ENCODE measurements at places on chromosomes 6 and 20. TPM values are rescaled to one million over a fixed set of nuclear protein-coding genes. Genes with fewer than 3 reads are reported as not detected.

RGS17 gene
- 0.37 TPM for total RNA-seq

- DNase-seq, result peak; percentile 58
Observed at GRCh38 chr20:15045246-15045645, 707.8 kb upstream of the FLRT3 start.

DNA sequence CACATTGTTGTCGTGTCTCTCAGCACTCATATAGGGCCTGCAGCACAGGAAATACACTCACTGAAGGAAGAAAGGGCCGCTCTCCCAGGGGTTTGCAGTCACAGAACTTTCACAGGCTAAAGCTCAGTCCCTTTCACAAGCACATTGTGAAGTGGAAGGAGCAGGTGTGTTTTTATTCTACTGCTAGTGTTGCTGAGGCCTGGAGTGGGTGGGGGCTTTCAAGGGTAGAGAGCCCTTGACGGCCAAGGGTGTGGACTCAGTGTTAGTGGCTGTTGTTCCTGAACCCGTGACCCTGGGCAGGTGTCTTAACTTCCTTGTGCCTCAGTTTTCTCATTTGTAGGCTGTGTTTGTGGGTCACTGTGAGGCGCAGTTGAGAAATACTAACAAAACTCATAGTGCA is 66.2 kb upstream of the SLC22A1 start:
- DNase-seq, result no peak

DNA sequence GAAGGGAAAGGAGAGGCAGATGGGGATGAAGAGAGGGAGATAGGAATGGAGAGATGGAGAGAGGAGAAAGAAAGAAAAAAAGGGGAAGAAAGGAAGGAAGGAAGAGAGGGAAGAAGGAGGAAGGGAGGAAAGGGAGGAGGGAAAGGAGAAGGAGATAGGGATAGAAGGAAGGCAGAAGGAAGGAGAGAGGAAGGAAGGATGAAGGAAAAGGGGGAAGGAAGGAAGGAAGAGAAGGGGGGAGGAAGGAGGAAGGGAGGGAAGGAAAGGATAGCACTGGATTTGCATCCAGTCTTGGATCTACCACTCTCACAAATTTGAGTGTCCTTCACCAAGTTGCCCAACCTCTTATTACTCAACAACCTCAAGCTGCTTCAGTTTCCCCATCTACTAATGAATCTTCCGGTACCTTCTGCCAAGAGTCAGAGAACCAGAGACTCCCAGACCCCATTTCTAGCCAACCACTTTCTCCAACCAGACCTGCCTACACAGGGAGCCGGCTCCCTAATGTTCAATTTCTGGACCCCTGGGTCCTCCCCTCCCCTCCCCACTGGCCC is 79.7 kb upstream of the FOXP4 start:
- DNase-seq, result no peak

- no peak for DNase-seq
Observed at GRCh38 chr20:20293691-20294385, 74.1 kb upstream of the INSM1 start.

GRCh38 chr6:137497721-137498463 is 3.7 kb upstream of the OLIG3 start:
- no peak for DNase-seq

DNA sequence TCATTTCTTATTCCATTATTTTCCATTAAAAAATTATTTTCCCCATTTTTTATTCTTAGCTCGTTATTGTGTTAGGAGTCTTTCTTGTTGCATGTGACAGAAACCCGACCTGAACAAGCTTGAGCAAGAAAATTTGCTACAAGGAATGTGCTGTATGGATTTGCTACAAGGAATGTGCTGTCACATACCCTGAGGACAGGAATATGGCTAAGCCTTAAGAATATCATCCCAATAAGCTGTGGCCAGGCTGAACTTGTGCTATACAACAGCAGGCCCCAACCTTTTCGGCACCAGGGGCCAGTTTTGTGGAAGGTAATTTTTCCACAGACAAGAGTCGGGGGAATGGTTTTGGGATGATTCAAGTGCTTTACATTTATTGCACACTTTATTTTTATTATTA is 114.0 kb downstream of the TRMT11 start:
- DNase-seq, result no peak

DNA sequence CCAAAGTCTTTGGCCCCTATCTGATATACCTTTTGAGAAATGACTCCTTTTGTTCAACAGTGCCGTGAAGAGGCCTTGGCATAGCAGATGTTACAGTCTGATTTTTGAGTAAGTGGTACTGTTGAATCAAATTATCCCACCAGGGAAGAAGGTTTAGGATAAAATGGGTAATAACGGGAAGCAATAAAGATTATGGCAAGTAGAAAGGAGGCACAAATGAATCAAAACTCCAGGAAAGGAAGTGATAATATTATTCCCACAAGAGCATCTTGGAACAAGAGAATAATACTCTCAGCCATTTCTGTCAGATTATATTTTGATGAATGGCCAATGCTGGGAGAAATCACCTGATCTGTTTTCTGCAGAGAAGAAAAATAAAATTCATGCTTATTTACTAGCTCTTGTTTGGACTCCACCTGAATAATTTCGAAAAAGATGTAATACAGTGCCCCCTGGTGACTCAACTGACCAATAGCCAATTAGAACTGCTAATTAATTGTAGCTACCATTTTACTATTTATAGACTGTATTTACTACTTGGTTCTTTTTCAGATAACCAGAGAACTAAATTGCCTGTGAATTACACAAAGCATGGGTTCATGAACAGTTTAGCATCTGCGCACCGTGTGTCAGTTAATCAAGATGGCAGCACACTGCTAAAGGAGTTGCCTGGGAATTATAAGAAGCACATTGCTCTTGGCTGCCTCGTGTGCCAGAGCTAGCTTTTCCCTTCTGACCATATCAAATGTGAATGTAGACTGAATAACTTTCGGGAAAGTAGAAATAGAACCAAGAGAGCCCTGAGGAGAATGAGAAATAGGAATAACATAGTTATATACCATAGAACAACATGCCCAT is 78.5 kb upstream of the TRDN start:
- DNase-seq, result no peak

GRCh38 chr6:885051-885590 is 192.2 kb upstream of the EXOC2 start:
- DNase-seq, result no peak

GRCh38 chr6:37115236-37115895 is 54.6 kb upstream of the PIM1 start:
- DNase-seq, result no peak

GRCh38 chr6:24251339-24251738 is 106.5 kb downstream of the DCDC2 start:
- no peak for DNase-seq

GRCh38 chr6:25186919-25187318 is 92.3 kb upstream of the CARMIL1 start:
- no peak for DNase-seq
